Amygdala (tissue), 56 donors: ENCODE measurements at places on chromosomes 2 and 18.

GRCh38 chr2:75031171-75031570 lies 72.7 kb downstream of the POLE4 start:
- DNase-seq = no peak

- no peak for DNase-seq
Measured at GRCh38 chr2:215530191-215530968, 94.5 kb upstream of the FN1 start.

DNA sequence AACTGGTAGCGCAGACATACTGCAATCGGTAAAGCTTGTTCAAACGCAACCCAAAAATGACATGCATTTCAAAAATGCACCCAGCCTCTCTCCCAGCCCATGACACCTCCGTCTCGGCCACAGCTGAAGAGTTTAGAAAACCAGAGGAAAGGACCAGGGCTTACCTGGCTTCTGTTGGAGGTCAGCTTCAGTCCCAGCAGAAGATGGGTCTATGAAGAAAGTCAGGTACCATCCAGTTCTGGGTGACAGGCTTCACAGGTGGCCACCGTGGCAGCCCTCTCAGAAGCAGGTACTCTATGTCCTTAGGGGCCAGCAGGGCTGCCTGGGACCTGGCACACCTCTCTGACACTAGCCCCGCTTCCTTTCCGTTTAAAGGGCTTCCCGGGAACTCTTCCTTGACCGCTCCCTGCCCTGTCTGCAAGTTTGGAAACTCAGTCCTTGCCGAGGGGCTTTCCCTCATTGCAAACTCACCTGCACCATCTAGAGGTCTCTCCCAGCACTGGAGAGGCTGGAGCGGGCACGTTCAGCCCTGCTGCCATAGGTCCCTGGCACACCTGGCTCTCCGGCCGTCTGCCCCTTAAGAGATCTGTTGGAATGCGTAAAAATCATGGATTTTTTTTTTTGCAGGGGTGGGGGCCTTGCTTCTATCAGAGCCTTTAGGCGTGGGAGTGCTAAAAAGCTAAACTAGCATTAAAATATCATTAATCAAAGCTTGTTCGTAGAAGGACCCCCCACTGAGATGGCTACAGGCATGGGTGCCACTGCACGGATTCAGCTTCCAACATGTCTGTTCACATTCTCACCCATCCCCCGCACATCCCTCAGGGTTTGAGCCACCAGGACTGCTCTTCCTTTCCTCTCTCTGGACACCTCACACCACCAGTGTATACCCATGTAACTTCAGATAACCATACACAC lies at the start of gene EDAR:
TSS of gene EDAR (minus strand) at position 425 of the 918 bp plus-strand sequence. CDS start 58,206 bp downstream, outside the sequence.
- DNase-seq = no peak

DNA sequence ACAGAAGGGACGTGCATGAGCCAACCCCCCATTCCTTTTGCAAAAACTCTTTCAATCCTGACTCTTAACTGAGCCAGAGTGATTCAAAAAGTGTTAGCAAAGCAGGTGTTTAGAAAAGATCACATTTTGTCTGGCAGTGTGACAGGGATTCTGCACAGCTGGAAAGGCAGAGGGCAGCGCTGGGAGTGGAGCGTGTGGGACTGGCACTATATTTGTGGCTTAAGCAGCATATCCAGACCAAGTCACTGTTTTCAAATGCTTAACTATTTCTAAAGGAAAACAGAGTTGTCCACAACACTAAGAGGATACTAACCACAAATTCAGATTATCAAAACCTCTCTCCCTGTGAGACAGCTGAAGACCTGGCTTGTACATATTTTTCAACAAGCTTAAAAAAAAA lies 19.0 kb downstream of the CABYR start:
- no peak for DNase-seq

DNA sequence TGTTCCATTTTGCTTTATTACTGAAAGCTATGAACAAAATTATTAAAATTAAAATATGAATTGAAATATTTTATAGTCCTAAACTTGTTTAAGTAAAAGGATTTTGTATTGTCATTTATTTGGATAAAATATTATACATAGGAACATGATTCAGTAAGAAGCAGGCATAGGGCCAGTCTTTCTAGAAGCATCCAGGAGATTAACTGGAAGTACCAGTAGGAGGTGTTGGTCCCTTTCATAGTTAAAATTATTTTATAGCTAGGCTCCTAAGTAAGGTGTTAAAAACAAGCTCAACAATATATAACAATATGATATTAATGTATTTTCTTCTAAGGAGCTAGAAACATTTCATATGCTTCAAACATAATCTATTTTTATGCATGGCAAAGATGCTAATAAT lies 43.7 kb downstream of the FIGN start:
- DNase-seq = no peak

- peak; percentile 37 for DNase-seq
Measured at GRCh38 chr2:65435625-65436168, 3.3 kb upstream of the SPRED2 start.

DNA sequence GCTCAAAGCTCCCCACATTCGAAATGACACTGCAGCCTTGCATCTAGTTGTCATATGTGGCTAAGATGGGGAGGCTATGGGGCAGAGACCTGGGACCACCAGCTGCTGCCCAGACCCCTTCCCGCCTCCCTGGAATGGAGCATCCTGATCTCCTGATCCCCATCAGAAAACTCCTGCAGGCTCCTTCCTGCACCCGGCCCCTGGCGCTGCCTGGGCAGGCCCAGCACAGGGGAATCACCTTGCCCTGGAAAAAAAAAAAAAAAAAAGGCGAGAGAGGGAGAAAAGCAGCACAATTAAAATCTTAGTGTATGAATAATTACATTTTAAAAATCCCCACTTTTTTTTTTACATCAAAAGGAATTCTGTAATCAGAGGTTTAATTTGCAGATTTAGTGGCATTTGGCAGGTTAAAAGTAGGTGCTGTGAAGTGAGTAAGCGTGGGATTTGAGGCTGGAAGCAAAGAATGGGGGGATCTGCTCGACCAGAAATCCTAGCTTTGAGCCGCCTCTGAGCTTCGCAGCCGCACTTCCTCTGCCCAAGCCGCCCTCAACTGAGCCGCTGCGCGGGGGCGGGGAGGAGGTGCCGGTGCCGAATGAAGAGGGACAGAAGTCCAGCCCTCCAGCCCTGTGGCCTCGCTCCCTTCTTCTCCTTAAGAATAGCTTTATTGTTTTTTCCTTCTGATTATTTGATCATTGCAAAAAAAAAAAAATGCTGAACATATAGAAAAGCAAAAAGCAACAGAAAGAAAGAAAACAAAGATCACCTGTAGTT lies 30.0 kb downstream of the THNSL2 start:
- no peak for DNase-seq

- no peak for DNase-seq
Measured at GRCh38 chr2:44150473-44150872, 18.2 kb upstream of the PPM1B start.

GRCh38 chr2:182649316-182649715 lies 66.7 kb upstream of the DNAJC10 start:
- peak; percentile 21 for DNase-seq

DNA sequence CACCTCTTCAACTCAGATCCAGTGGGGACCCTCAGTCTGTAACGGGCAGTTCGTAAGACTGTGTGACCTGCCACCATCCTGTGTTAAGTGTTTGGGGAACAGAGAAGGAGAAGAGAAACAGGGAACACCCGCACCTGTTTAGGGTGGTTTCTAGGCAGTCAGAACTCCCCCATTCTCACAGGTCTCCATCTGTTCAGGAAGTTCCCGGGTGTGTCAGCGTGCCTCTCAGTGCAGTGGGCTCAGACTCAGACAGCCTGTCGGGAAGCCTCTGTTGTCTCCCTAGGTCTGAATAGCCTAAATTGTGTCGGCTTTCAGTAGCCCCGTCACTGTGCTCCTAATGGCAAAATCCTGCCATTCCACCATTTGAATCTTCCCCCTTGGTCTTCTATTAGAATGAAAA lies 256.6 kb downstream of the LOXHD1 start:
- DNase-seq = no peak

GRCh38 chr2:88880441-88880953 lies 189.0 kb downstream of the RPIA start:
- no peak for DNase-seq

GRCh38 chr2:229903037-229903436 lies 18.8 kb downstream of the TRIP12 start:
- DNase-seq = no peak

GRCh38 chr2:170106102-170106840 lies 71.7 kb upstream of the MYO3B start:
- DNase-seq = no peak

DNA sequence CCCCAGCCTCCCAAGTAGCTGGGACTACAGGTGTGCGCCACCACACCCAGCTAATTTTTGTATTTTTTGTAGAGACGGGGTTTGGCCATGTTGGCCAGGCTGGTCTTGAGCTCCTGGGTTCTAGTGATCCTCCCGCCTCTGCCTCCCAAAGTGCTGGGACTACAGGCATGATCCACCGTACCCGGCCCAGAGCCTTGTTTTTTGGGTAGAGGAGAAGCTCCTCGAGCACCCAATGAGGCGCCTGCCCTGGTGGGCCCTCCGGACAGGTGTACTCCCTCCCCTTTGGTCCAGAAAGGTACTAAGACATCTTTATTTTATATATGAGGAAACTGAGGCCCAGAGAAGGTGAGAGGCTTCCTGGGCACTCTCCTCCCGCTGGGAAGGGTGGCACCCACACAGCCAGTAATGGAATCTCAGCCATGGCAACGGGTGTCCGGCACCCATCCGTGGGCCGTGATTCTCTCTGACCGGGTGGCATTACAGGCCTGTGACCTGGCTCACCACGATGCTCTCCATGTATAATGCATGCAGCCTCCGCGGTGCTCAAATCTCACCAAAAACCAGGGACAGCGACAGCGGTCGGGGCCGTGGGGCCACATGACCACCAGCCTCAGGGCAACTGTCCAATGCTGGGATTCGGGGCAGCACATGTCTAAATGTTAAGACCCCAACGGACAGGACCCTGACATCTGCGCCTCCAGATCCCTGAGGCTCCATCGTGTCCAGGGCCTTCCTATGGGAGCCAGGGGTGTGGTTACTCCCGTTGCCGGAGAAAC lies 16.8 kb upstream of the KLHL30 start:
- no peak for DNase-seq

DNA sequence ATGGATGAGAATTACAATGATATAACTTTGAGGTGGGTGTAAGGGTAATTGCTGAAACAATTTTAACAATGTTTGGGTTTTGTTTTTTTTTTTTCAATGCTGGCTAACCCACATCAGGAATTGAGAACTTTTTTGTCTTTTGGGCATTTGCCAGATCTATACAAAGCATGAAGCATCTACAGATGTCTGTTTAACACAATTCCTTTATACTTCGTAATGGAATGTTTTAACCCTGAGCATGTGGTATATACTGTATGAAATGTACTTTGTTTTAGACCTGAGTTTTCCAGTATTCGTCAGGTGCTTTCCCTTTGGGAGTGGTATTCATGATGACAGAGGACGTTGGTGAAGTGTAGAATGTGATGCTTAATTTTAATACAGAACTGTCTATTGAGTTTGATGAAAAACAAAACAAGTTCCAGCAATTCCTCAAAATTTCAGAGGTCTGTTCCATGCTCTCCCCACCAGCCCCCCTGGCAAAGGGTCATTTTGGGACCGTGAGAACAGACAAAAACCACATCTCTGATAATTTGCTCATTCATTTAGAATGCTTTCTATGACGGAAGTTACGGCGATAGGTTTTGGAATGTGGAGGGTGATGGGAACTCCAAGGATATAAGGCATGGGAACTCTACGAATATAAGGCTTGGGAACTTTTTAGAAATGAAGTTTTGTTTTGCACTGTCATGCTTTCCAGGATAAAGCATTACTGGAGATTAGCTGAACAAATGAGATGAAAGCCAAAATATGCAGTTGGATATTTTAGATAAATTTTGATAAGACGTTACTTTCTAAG lies 14.1 kb downstream of the LIMS1 start:
- DNase-seq = no peak

- no peak for DNase-seq
Measured at GRCh38 chr18:76328140-76328539, 166.9 kb downstream of the ZNF516 start.

GRCh38 chr18:51069885-51070284 lies 39.9 kb downstream of the SMAD4 start:
- DNase-seq = no peak

DNA sequence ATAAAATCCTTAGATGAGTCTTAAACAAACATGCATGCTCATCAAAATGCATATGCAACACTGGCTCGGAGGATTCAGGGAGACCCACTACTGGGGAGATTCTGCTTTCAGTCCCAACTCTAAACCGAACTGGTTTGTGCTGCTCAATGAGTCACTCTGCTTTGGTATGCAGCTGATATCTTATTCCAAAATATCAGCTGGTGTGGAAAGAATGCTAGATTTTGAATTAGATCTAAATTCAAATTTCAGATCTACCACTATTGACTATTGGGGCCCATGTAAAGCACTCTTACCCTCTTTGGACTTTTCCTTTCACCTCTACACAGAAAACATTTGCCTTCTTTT lies 39.2 kb upstream of the TTN start:
- no peak for DNase-seq

- DNase-seq = no peak
Measured at GRCh38 chr2:62467475-62468321, 38.3 kb downstream of the TMEM17 start.

GRCh38 chr2:225010804-225011203 lies 31.5 kb downstream of the DOCK10 start:
- no peak for DNase-seq

- no peak for DNase-seq
Measured at GRCh38 chr2:197286805-197287595, 23.6 kb downstream of the ANKRD44 start.

DNA sequence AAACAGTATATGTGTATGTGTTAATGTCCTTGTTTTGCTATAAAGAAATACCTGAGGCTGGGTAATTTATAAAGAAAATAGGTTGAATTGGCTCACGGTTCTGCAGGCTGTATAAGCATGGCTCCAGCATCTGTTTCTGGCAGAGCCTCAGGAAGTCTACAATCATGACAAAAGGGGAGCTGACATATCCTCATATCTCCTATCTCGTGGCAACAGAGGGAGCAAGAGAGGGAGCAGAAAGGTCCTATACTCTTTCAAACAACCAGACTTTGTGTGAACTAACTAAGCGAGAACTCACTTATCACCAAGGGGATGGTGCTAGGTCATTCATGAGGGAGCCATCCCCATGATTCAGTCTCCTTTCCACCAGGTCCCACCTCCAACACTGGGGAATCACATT lies 13.0 kb downstream of the CALCRL start:
- no peak for DNase-seq

DNA sequence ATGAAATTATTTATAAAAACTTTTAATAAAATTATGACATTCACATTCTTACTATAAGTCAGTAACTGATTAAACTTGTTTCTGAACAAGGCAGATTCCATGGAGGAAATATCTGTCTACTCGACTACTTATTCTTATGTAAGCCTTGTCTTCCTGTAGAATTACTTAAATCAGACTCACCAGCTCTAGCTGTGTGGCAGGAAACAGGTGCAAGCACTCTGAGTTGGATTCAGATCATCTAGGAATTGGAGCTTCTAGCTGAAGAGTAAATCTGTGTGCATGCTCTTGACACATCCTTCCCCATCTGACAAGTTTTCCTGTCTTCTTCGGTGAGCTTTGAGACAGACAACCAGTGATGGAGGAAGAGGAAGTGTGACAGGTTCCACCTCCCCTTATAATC lies 284.7 kb downstream of the TRIB2 start:
- DNase-seq = no peak

DNA sequence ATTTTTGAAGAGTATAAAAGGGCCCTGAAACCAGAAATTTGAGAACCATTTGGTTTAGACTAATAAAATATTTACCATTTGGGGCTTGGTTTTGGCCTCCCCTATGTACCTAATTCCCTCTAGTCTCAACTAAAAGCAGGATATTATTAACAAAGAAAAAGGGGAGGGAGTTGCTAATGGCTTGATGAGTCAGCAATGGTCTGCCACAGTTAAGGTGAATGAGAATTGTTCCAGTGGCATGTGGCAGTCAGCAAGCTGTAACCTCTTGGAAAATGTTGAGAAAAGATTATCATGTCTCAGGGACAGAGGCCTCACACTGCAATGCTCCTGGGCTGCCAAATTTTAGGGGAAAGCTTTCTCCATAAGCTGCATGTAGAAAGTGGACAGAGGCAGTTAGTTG lies 20.1 kb upstream of the SLC39A10 start:
- DNase-seq = no peak
